Hypothalamus (tissue), 51 donors: ENCODE measurements at places on chromosomes 1 and 21.

DNA sequence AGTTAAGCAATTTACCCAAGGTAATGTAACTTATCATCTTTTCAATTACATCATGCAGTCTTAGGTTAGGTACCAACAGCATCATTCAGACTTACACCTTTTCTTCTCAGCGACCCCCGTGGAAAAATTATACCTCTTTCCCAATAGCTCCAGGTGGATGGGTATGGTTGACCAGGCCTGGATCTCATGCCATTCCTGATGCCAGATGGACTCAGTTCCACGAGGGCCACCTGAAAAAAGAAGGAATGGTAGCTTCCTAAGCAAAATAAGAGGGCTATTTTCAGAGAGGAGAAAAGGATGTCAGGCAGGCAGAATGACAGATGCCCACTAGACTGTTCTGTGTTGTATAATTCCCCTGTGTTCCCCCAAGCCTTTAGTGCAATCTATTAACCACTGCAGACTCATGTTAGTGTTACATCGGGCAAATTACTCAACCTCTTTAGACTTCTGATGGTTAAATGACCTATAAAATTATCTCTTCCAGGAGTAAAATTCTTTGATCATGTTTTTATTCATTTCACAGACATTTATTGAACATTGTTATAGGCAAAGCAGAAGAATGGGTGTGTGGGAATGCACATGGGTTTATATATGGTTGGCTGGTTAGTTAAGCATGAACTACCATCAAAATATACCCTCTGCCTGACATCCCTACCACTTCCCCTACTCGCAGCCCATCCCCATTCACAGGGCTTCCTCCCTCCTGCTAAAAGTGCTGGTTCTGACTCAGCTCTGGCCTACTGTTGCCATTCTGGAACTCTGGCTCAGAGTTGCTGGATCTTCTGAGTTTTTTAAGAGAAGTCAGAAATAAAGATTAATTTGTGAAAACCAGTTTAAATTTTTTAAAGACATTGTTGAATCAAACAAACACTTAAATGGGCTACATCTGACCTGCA, 10.6 kb upstream of the MYSM1 start:
- DNase-seq: no peak

GRCh38 chr1:186424539-186424938, 36.4 kb downstream of the PDC start:
- no peak for DNase-seq

- no peak for DNase-seq
Measured at GRCh38 chr1:206587904-206588303, 24.4 kb downstream of the EIF2D start.

- DNase-seq: peak; percentile 58
Measured at GRCh38 chr1:39258146-39258924, 53.8 kb downstream of the MACF1 start.

DNA sequence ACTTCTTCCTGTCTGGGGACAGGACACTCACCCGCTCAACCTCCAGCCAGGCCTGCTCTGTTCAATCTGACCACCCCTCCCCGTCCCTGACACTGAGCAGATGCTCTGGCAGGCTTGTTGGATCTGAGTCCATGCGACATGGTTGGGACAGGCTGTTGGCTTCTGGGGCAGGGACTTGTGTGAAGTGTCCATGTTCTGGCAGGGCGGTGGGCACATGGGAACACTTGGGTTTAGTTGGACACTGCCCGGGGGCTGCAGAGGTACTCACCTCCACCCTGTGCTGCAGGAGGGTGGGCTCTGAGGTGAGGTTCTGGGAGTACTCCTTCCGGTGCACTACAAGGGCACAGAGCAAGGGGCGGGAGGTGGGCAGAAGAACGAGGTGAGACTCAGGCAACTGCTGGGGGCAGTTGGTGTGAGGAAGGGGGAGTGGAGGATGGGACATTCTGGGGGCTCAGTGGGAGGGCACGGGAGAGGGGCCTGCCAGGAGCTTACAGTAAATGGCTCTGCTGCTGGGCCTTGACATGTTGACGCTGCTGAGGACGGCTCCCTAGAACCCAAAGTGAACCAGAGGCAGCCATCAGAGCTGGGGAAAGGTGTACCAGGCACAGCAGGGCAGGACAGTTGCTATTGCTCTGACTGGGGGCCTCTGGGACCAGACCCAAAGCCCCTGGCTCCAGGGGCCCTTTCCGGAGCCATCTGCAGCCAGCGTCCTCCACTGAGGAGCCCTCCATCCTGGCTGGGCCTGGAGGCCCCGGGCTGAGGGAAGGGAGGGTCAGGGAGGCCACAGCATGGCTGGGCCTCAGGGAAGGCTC, 2.3 kb downstream of the EPS8L3 start:
- no peak for DNase-seq

- DNase-seq: no peak
Measured at GRCh38 chr1:52288286-52288685, 77.7 kb downstream of the CC2D1B start.

DNA sequence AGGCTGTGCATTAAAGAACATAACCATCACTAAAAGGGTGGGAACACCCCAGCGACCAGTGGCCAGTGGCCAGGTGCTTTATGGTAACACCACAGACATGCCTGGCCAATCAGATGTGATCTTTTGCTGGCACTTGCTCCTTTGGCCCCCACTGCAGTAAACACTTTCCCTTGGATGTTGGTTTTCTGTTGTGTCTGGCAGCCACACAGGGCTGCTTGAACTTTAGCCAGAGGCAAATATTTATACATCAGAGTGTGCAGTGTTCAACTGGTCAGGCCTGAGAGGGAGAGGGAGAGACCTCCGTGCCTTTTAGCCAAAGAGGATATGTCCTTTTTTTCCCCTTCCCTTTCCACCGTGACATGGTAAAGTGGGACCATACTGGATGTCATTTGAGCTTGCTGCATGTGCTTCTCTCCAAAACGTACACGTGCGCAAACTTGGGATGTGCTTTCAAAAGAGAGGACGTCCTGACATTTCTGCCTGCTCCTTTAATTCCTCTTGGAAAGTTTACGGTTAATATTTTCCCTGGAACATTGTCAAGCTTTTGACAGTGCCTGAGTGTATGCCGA, 101.2 kb downstream of the NFIA start:
- no peak for DNase-seq

GRCh38 chr1:28091043-28091781, 2.8 kb upstream of the EYA3 start:
- peak; percentile 72 for DNase-seq

- DNase-seq: no peak
Measured at GRCh38 chr1:25716320-25716719, 83.7 kb upstream of the SELENON start.
